Activated CD8-positive, alpha-beta memory T cell treated with anti-CD3 and anti-CD28 coated beads for 1 hour (primary cell): ENCODE measurements at places on chromosomes 2 and 18.

- no peak for DNase-seq
Measured at GRCh38 chr18:9910661-9911060, 3.2 kb upstream of the VAPA start.

GRCh38 chr2:60556576-60557485, 3.4 kb upstream of the BCL11A start:
- DNase-seq, result no peak

- DNase-seq, result no peak
Measured at GRCh38 chr2:157732596-157732995, 103.9 kb upstream of the ACVR1C start.

DNA sequence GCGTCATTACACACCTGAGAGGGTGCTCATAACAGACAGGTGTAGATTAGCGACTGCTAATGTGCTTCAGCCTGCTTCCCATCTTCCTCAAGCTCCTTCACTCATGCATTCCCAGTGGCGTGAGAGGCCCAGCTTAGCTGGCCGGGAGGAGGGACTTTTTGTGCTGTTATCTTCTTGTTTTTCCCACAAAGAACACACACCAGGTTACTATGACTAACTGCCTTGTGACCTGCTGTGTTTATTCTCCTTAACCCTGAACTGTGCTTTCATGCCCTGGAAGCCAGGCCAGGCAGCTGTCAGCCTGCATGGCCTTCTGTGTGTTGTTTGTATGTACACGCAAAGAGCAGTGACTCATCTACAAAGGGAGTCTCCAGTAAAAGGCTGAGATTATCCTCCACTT, 143.8 kb downstream of the PIEZO2 start:
- no peak for DNase-seq

GRCh38 chr2:202847693-202848524, 23.7 kb downstream of the ICA1L start:
- DNase-seq, result no peak

GRCh38 chr2:48016225-48017019, 110.1 kb upstream of the FBXO11 start:
- no peak for DNase-seq

- DNase-seq, result no peak
Measured at GRCh38 chr18:2515908-2516625, 55.2 kb downstream of the METTL4 start.

DNA sequence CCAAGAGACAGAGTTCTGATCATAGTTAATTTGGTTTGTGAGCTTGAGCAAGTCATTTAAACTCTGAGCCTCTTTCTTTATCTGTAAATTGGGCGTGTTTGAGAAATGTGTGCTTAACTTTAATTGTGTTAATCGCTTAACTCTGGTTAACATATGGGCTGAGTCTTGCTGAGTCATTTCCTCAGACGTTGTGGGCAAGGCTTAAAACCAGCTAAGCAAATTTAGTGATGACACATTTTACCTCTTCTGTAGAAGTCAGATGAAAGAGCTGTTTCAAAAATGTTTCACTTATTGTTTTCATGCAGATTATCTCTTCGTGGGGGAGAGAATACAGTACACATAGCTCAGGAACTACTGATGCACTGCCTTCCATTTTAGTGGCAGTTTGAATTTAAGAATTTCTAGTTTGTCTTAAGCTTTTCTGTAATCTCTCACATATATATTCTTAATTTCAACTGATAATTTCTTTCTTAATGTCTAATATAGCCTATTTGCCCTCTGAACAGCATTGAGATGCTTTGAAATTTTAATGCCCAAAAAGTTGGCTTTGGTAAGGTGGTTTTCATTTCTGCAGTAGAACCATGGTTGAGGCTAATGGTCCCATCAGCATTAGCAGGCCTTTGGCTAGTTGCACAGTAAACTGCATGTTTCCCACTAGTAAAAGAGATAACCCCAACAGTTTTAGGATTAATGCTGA, 34.9 kb downstream of the RAB10 start:
- DNase-seq, result no peak

DNA sequence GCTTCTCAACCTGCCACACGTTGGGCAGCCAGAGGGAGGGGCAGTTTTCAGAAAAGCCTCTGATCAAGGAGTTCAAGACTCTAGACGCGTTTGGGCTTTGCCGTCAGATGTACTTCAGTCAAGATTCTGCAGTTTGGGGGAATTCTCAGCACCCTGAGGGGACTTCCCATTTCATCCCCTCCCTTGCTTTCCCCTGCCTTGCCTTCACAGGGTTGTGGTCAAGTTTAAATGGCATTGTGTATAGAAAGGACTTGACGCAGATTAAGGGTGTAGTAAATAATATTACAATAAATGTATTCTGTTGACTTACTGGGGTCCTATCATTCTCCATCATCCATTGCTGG, 198.3 kb upstream of the NABP1 start:
- no peak for DNase-seq

DNA sequence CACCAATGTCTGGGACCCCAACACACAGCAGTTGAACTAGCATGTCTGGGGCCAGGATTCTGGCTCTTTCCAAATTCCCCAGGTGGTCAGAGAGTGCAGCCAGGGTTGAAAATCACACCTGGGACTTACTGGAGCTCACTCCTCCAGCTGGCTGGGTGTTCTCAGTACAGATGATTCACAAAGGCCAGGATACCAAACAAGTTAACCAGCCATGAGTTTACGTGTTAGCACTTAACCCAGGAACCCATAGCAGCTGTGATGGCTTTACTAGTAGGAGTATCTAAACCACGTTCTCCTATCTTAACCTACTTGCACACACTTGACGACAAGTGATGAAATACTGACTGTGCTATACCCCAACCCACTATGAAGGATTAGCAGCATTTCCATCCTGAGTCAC, 222.8 kb downstream of the FBXO15 start:
- no peak for DNase-seq

DNA sequence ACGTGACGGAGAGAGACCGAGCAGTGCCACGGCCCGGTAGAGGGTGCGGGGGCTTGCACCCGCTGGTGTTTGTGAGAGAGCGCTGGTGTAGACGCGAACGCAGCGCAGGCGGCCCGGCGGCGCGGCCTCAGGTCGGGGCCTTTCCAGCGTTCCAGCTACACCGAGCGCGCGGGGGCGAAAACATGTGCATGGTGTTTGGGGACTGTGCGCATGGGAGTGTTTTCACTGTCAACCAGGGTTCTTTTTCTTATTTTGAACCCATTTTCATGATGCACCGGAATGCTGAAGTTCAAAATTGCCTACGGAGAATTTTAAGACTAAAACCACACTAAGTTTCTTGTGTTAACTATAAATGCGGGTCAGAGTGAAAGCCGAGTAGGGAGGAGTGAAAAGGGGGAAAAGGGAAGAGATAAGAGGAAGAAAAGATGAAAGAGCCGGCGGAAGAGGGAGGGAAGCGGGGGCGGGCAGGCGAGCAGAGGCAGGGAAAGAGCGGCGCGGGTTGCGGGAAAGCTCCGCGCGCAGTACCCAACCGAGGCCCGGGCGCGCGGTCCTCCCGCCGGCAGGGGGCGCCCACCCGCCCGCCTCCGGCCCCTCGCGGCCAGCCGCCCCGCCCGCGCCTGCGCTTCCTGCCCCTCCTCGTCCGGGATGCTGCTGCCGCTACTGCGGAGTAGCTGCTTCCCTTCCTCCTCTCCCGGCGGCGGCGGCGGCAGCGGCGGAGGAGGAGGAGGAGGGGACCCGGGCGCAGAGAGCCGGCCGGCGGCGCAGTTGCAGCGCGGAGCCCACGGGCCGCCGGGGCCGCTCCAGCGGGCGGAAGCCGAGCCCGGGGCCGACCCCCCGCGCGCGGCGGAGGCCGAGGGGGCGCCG, at the start of gene RAB12:
TSS of gene RAB12 (plus strand) at position 643 of the 864 bp plus-strand sequence. CDS start at position 646, 3 bp downstream.
- DNase-seq, result peak; percentile 64

GRCh38 chr2:6982449-6982848, 65.2 kb downstream of the RNF144A start:
- DNase-seq, result no peak

- no peak for DNase-seq
Measured at GRCh38 chr2:67476809-67477790, 80.0 kb downstream of the ETAA1 start.
